Activated CD8-positive, alpha-beta T cell treated with anti-CD3 and anti-CD28 coated beads, Interleukin-2, amount 10 ng/mL, durations not matched to agents 7 days and 5 days (primary cell): ENCODE measurements at places on chromosomes 16 and 17.

GRCh38 chr17:3744014-3744413 is 20.3 kb downstream of the HASPIN start:
- DNase-seq = no peak

DNA sequence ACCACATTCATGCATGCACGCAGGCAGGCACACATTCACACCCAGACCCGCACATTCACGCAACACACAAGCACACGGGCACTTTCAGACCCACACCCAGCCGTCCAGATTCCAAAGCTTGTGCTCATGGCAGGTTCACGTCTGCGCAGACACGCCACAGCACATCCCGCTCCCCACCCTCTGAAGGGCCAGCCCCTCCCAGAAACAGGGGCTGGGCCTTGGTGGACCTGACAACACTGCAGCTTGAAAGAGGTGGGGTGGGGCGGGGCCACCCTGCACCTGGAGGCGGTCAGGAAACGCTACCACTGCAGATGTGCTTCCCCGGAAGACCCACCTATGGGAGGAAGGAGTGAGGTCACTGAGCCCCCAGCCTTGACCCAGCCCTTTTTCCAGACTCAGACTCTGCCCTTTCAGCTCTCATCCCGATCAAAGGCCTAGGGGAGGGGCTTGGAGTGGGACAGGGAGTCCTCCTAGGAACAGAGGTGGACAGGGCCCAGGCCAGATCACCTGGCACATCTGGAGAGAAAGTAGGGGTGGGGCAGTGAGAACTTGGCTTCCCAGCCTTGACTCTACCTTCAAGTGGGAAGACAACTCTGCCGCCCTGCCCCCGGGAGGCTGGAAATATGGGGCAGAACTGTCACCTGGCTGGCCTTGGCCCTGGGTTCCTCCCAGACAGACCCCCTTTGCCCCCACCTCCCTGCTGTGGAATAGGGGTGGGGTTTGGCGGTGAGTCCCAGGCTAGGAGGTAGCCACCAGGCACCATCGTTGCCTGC is 11.0 kb downstream of the P3H4 start:
- no peak for DNase-seq

DNA sequence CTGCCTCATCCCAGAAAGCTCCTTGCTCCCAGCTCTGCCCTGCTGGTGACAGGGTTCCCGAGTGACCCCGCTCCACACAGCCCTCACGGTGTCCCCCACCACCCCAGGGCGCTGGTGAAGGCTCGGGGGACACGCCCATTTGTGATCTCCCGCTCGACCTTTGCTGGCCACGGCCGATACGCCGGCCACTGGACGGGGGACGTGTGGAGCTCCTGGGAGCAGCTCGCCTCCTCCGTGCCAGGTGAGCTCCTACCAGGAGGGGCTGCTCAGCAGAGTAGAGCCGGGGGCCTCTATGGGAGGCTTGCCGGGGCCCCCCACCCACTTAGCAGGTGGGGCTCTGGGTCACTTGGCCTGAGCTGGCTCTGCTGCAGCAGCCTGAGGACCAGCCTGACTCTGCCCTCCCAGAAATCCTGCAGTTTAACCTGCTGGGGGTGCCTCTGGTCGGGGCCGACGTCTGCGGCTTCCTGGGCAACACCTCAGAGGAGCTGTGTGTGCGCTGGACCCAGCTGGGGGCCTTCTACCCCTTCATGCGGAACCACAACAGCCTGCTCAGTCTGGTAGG is 11.2 kb downstream of the GAA start:
- no peak for DNase-seq

- no peak for DNase-seq
These were observed 61.4 kb upstream of the PIRT start for GRCh38 chr17:10899281-10899680.
